IPS DF 19.7 (cell line): ENCODE measurements at places on chromosomes 13 and 19.

GRCh38 chr13:109058087-109058486 is 428.7 kb downstream of the MYO16 start:
- no peak for DNase-seq

DNA sequence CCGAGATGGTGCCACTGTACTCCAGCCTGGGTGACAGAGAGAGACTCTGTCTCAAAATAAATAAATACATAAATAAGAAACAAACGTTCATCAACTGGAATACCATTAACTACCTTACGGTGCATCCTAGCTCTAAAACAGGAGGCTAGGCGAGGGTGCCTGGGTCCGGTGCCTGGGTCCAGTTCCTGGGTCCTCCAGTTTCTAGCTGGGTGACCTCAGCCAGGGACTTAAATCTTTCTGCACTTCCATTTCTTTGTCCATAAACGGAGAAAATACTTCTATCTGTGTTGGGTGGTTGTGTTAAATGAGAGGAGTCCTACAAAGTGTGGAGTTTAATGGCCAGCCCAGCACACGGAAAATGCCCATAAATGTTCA is 34.0 kb downstream of the RFX2 start:
- no peak for DNase-seq

- no peak for DNase-seq
Measured at GRCh38 chr13:26062853-26063444, 11.1 kb upstream of the SHISA2 start.

GRCh38 chr19:48283908-48284307 is 14.0 kb downstream of the ZNF114 start:
- no peak for DNase-seq

- DNase-seq: no peak
Measured at GRCh38 chr19:46613525-46613924, 11.4 kb downstream of the PTGIR start.

DNA sequence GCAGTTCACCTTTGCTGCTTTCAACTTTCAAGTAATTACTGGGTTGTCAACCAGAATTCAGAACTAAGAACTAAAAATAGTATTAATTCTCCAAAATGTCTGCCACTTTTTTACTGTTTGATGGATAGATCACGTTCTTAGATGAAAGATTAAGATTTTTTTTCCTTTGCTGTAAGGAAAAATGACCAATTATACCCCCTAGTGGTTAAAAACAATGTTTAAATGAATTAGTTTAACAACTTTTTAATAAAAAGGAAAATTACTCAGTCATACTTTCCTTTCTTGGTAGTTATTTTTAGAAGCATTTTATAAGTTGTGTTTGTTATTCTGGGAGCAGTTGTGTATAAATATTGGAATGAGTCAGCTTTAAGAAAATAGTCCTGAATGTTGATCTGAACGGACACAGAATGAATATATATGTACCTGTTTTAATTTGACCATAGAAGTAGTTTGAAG is 4.6 kb downstream of the TM9SF2 start:
- DNase-seq: no peak

DNA sequence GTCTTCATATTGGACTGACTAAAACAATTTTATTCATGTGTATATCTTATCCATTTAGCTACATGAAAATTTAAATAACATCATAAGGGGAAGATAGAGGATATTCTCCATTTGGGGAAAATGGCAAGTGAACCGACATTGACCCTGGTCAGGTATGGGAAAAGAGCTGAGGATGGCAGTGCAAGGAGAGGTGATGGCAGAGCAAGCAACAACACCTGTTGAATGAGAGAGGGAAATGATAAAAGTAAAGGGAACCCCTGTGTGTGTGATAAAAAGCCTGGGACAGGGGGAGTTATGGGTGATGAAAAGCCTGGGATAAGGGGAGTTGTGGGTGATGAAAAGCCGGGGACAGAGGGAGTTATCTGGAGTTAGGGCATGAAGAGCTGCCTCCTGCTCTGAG is 4.0 kb downstream of the CLC start:
- DNase-seq: no peak

GRCh38 chr13:32895296-32895695 is 120.9 kb upstream of the KL start:
- DNase-seq: no peak

DNA sequence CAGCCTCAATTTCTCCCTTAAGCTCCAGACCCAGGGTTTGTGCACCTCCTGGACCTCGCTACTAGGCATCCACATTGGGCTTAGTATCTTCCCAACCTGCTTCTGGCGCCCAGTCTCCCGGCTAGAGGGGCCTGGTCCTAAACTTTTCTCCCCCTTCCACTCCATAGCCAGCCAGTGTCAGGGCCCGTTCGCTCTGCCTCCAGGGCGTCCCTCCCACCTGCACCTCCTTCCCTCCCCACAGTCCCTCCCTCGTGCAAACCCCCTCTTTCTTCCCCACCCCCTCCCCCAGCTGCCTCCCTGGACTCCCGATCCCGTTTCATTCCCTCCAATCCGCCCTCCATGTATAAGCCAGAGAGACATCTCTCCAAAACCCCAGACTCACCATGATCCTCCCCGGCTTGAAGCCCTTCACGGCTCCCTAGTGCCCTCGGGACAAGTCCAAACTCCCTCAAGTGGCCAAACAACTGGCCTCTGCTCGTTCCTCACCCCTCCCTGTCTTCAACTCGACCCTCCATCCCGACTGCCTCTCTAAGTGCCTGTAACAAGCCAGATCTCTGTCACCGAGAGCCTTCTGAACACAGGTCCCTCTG is 997 bp upstream of the SAMD4B start:
- DNase-seq: no peak

DNA sequence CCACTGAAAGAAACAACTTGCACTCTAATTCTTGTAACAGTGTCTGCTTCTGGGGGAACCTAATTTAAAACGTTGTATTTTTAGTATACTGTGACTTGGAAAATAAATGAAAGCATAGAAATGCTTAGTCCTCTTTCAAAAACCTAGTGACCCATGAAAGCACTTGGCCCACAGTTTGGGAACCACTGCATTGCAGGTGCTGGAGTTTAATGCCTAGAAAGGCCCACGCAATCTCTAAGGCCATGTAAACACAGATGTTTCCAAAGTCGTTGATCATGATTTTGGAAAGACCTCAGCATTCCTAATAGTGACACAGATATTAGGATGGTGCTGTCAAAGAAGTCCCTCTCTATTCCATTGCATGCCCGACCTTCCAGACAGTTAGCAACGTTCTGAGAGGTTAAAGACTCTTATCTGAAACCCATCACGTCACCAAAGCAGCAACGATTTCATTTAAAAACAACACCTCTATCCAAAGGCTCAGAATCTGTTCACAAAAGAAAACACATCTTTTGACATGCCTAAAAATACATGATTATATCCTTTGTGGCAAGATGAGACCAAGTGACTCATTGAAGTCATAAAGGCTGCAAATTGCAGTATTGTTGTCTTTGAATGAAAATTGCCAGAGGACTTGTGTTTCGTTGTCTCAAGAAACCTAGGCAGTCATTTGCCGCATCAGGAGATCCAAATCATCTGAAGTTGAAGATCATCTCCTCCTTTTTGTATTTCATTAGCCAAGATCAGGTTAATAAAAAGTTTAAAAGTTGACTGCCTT is 328.0 kb upstream of the ZNF507 start:
- no peak for DNase-seq

- DNase-seq: peak; percentile 65
Measured at GRCh38 chr19:12092065-12092867, 27.7 kb downstream of the ZNF844 start.

- DNase-seq: no peak
Measured at GRCh38 chr13:65855242-65855805, 1374.8 kb downstream of the PCDH9 start.

DNA sequence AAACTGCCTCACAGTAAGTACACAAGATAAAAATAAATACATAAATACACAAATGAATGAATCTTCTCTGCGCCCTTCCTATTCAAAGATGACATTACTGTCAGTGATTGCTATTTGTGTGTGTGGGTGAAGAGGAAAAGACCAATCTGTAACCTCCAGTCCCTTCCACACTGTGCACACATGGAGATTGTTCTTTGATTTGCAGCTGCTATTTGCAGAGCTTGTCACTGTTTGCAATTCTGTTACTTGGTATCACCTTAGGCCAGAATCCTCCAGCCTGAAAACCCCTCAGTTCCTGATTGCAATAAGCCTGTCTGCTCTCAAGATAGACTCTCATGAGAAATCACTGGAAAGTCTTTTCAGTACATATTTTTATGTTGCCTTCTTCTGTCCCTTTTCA is 1314.9 kb downstream of the PCDH9 start:
- no peak for DNase-seq

DNA sequence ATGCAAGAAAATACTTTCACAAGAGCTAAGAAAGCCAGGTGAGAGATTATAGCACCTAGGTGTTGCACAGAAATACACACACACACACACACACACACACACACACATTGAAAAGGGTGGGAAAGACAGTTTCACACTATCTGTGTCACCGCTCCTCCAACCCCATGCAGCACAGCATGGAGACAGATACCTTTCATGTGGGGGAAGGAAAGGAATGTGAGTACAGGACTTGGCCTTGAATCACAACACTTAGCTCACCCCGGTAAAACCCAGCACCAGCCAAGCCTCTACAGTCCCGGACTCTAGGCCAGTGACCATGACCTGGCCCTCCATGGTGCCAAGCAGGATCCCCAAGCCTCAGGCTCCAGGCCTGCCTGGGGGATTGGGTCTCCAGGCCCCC is 462.0 kb upstream of the SPRY2 start:
- no peak for DNase-seq

- no peak for DNase-seq
Measured at GRCh38 chr19:45114116-45114515, 21.1 kb downstream of the PPP1R37 start.

GRCh38 chr19:35265126-35265899 is 3.4 kb upstream of the USF2 start:
- no peak for DNase-seq

DNA sequence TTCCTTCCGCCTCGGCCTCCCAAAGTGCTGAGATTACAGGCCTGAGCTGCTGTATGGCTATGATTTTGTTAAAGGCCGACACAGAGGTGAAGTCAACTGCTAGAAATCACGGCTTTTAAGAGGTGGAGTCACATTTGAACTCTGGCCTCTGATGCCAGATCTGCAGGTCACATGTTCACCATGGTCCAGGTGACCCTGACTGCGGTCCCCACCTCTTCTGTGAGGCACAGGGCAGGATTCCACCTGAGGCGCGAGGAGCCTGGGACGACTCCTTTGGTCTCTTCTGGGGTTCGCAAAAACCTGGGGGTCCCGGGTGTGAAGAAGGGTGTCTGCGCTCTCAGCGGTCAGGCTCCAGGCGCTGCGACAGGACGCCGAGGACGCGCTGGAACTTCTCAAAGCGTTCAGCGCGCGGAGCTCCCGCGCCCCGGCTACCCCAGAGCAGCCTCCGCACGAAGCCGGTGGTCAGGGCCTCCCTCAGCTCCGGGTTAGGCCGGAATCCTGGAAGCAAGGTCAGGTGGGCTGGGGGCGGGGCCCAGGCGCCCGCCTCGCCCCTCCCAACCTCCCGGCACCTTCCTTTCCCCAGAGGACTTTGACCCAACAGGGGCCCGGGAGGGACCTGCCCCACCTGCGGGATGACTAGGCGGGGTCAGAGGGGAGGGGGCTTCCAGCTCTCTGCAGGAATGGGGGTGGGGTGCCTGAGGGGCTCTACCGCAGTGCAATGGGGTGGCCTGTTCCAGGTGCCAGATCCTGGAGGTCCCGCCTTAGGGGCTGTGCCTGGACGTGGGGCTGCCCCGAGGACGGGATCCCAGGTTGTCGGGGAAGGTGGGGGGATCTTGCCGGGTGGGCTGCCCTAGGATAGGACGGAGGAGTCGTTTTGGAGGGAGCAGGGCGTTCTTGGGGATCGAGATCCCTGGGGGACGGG is 13.0 kb downstream of the TRIP10 start:
- no peak for DNase-seq

GRCh38 chr19:50414864-50415660 is 3.7 kb upstream of the SPIB start:
- no peak for DNase-seq

- DNase-seq: no peak
Measured at GRCh38 chr13:41012536-41012935, 6.6 kb downstream of the ELF1 start.

DNA sequence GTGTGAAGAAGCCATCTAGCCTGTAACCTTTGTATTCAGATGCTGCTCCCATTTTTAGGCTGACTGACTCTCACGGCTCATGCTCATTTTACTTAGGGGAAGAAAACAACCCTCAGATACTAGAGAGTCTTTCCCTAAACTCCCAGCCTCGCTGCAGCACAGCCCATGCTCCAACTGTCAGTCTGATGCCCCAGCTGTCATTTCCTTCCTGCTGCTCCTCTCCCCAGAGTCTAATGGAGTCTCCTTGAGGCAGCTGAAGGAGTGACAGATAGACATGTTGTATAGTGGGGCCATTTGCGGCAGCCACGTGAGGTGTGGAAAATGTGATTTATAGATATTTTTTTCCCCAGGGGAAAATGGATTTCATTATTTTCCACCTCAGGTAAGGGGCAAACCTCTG is 59.2 kb upstream of the OLFM4 start:
- no peak for DNase-seq

GRCh38 chr19:43692877-43693276 is 22.9 kb upstream of the PLAUR start:
- DNase-seq: no peak

DNA sequence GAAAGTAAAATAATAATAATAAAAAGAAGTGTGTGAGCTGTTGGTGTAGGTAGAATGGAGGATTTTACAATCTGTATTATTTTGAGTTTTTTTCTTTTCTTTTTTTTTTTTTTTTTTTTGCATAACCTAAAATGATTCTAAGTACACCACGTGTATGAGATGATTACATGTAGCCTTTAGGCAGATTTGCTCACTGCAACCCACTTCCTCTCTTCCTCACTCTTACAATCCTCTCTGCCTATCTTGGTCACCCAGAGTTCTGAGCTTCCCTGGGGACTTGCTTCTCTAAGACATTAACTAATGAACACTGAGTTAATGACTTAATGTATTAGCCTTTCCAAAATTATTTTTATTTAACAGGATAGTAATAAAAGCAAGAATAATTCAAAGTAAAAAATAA is 1169.6 kb downstream of the EFNB2 start:
- DNase-seq: no peak

DNA sequence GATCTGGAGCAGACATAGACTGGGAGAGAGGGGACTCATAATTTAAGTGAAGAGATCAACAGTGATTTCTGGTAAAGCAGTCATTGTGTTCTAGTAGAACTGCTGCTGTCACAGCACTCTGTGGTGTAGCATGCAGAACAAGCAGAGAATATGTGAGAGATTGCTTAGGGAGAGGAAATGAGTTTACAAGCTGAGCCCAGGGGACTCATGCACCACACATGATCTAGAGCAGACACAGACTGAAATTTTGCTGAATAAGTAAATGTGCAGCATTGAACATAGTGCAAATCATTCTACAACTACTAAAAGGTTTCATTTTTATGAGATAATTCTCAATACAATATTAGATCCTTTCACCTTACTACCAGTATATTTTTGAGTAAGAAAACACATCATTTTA is 125.7 kb downstream of the MYO16 start:
- DNase-seq: no peak

GRCh38 chr19:9940778-9941177 is 4.5 kb upstream of the OLFM2 start:
- no peak for DNase-seq

DNA sequence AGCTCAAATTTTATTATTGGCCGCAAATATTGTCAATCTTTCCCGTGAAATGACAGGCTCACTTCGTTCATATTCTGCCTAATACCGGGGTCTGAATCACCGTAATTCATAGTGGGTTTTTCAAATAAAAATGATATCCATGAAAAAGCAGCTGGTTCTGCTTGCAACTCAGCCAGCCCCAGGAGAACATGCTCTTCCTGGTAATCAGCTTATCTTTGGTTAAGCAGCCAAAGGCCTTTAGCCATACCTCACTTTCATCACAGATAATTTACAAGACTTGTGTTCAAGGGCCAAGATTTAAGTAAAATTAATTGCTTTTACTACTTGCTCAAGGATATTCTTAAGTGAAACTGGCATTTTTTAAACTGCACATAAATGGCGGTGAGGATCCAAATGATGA is 22.5 kb downstream of the RNASEH2B start:
- DNase-seq: no peak
